ENCODE measurements at places on chromosomes 5 and 9. TPM values are rescaled to one million over a fixed set of nuclear protein-coding genes. Genes with fewer than 3 reads are reported as not detected.

GRCh38 chr5:73591698-73592501 lies 26.4 kb downstream of the UTP15 start:
- no peaks in the 10 kb centered on the region for H3K27me3 ChIP-seq
- peak overlapping the region; percentile 41 for H3K27ac ChIP-seq
- peaks cover 26% of the 10 kb centered on the region for H3K4me1 ChIP-seq
- H3K36me3 ChIP-seq = no peaks in the 10 kb centered on the region

- DNase-seq = peak; percentile 16
- no peak overlapping the region for H3K4me3 ChIP-seq
Observed at GRCh38 chr9:83444110-83444509, 94.1 kb downstream of the FRMD3 start.

DNA sequence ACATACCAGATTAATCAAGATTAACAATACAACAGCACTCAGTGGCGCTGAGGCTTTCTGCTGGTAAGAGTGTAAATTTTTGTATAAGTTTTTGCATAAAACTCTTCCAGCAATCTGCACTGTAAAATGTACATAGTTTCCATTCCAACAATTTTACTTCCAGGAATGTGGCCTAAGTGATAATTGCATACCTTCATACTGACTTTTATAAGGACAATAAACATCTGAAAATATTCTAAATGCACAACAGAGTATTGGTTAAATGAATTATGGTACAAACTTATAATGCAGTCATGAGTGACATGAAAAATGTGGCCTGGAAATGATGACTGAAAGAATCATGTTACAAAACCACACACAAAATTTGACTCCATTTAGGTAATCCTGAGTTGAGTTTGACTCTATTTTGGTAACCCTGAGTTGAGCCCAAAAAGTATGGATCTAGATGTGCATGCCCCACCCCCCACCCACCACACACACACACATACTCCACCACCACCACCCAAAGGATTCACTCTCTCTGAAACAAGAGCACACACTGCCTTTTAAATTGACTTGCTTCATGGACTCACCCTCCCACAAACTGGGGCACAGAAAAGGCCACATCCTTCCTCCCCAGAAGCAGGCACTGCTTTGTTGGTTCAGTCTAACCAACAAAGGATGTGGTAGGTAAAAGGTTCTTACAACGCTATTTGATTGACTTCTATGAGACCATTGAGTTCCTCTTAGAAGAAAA lies 137.6 kb downstream of the SUSD1 start:
- no peaks in the 10 kb centered on the region for H3K27me3 ChIP-seq
- H3K4me1 ChIP-seq = peaks cover 65% of the 10 kb centered on the region
- no peak overlapping the region for H3K4me3 ChIP-seq
- no peaks in the 10 kb centered on the region for H3K36me3 ChIP-seq

- H3K4me3 ChIP-seq = no peak overlapping the region
- H3K27ac ChIP-seq = no peak overlapping the region
- H3K27me3 ChIP-seq = no peaks in the 10 kb centered on the region
- no peaks in the 10 kb centered on the region for H3K36me3 ChIP-seq
- H3K4me1 ChIP-seq = peaks cover 26% of the 10 kb centered on the region
Observed at GRCh38 chr5:112143690-112144089, 275.4 kb downstream of the EPB41L4A start.

DNA sequence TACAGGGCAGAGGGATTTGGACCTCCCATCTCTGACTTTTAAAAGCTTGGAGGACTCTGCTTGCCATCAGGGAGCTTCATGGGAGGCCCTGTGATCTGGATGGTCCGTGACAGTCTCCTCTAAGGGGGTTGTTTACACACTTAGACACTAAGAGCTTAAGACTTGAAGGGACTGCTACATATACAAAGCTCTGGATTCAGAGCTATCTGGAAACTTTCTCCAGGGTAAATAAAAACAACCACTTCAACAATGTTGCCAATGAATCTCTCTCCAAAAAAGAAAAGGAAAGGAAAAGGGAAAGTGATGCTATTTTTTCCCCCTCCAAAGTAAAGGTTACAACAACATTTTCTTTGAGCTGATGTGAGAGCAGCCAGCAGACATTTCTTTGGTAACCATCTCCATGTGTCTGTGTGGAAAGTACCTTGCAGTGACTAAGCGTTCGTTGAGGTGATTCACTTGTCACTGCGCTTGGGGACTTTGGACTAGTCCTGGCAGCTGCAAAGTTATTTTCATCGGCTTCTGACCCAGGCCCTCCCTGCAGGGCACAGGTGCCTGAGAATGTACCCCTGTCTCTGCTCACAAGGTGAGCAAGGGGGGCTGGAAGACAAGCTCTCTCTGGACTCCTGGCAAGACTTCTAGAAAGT lies 262.1 kb upstream of the KLF4 start:
- peaks cover 46% of the 10 kb centered on the region for H3K4me1 ChIP-seq
- H3K27me3 ChIP-seq = no peaks in the 10 kb centered on the region
- H3K4me3 ChIP-seq = peak overlapping the region; percentile 30
- peak overlapping the region; percentile 92 for H3K27ac ChIP-seq
- no peaks in the 10 kb centered on the region for H3K36me3 ChIP-seq
- DNase-seq = peak; percentile 86

GRCh38 chr5:72842816-72843215 lies 26.4 kb downstream of the TNPO1 start:
- DNase-seq = peak; percentile 75
- no peak overlapping the region for H3K4me3 ChIP-seq
- no peaks in the 10 kb centered on the region for H3K36me3 ChIP-seq
- peaks cover 78% of the 10 kb centered on the region for H3K4me1 ChIP-seq
- H3K27ac ChIP-seq = peak overlapping the region; percentile 52

- no peak overlapping the region for H3K27ac ChIP-seq
- H3K4me1 ChIP-seq = no peaks in the 10 kb centered on the region
- H3K27me3 ChIP-seq = no peaks in the 10 kb centered on the region
- no peak overlapping the region for H3K4me3 ChIP-seq
- no peaks in the 10 kb centered on the region for H3K36me3 ChIP-seq
Observed at GRCh38 chr5:147359101-147359500, 124.3 kb downstream of the STK32A start.

DNA sequence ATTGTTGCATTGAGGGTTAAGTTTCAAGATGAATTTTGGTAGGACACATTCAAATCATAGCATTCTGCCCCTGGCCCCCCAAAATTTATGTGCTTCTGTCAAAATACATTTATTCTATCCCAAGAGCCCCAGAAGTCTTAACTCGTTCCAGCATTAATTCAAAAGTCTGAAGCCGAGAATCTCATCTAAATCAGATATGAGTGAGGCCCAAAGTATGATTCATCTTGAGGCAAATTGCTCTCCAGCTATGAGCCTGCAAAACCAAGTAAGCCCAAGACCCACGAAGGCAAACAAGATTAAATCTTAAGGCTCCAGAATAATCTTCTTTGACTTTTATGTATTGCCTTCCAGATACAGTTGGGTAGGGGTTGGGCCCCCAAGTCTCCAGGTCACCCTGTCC lies 19.2 kb downstream of the TNPO1 start:
- no peak overlapping the region for H3K4me3 ChIP-seq
- peaks cover 26% of the 10 kb centered on the region for H3K4me1 ChIP-seq
- H3K36me3 ChIP-seq = no peaks in the 10 kb centered on the region
- no peak for DNase-seq

DNA sequence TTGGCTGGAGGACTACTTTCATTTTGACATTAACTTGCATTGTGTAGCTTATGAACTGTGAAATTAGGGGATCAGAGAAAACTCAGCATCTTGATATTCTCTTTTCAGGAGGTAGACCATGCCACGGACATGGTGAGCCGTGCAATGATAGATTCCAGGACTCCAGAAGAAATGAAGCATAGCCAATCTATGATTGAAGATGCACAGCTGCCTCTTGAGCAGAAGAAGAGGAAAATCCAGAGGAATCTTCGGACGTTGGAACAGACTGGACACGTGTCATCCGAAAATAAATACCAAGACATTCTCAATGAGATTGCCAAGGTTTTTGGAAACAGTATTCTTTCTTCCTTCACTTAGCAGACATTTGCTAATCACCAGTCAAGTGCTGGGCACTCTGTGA lies 20.6 kb upstream of the F2R start:
- no peak overlapping the region for H3K27ac ChIP-seq
- H3K36me3 ChIP-seq = no peaks in the 10 kb centered on the region
- peaks cover 22% of the 10 kb centered on the region for H3K27me3 ChIP-seq
- DNase-seq = no peak

The KIF20A gene
- 28.2 TPM for polyA plus RNA-seq

GRCh38 chr5:143135832-143136551 lies 267.5 kb downstream of the NR3C1 start:
- H3K4me3 ChIP-seq = no peak overlapping the region
- H3K4me1 ChIP-seq = no peaks in the 10 kb centered on the region
- no peaks in the 10 kb centered on the region for H3K36me3 ChIP-seq

DNA sequence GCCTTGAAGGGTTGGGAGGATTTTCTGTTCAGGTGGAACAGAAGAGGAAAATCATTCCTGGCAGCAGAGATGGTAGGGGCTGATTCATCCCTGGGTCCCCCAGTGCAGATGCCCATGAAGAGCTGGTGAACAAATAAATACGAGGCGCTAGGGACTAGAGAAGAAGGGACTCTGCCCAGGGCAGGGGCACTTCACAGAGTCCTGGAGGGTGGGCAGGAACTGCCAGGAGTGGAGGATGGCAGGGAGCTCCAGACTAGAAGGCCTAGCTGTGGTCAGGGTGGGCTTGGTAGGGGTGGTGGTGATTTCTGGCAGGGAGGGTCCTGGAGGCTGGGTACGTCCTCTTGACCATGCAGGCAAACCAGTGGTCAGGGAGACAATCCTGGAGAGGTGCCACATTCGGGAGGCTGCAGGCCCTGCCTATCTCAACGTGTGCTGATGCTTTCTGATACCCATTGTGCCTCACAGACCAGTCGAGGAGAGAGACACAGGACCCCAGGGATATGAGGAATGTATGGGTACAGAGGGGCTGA lies 69.9 kb downstream of the CRB2 start:
- H3K4me3 ChIP-seq = no peak overlapping the region
- H3K4me1 ChIP-seq = no peaks in the 10 kb centered on the region
- no peaks in the 10 kb centered on the region for H3K27me3 ChIP-seq
- no peak overlapping the region for H3K27ac ChIP-seq
- DNase-seq = no peak

GRCh38 chr5:175317872-175318271 lies 126.1 kb downstream of the DRD1 start:
- H3K4me3 ChIP-seq = no peak overlapping the region
- no peaks in the 10 kb centered on the region for H3K4me1 ChIP-seq
- no peaks in the 10 kb centered on the region for H3K36me3 ChIP-seq
- no peak overlapping the region for H3K27ac ChIP-seq

The SLC34A1 gene
- polyA plus RNA-seq = not detected

GRCh38 chr9:29882767-29883166 lies 2309.5 kb upstream of the C9orf72 start:
- DNase-seq = no peak
- H3K36me3 ChIP-seq = no peaks in the 10 kb centered on the region
- H3K4me1 ChIP-seq = no peaks in the 10 kb centered on the region
- H3K4me3 ChIP-seq = no peak overlapping the region

The FBN2 gene
- 15.7 TPM for polyA plus RNA-seq

The OTULINL gene
- polyA plus RNA-seq = 0.23 TPM

DNA sequence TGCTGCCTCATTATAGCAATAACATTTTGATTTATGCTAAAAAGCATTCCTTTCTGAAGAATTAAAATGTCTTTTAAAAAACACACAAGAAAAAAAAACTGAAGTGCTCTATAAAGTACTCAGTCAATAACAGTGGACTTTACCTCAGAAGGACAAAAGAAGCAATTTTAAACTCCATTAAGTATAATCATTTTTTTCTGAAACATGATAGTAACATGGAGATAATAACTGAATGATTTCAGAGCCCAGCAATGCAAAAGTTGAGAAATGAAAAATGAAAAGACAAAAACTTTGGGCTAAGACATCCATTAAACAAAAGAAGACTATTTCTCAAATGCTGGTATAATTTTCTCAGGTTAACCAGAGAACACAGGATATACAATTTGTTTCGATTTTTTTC lies 78.7 kb downstream of the RFX3 start:
- H3K36me3 ChIP-seq = no peaks in the 10 kb centered on the region
- H3K27ac ChIP-seq = no peak overlapping the region
- H3K4me3 ChIP-seq = no peak overlapping the region
- no peaks in the 10 kb centered on the region for H3K27me3 ChIP-seq
- H3K4me1 ChIP-seq = peaks cover 5% of the 10 kb centered on the region
- DNase-seq = no peak

- H3K27ac ChIP-seq = no peak overlapping the region
- H3K4me1 ChIP-seq = no peaks in the 10 kb centered on the region
- no peak overlapping the region for H3K4me3 ChIP-seq
- DNase-seq = no peak
- H3K36me3 ChIP-seq = no peaks in the 10 kb centered on the region
- peaks cover 12% of the 10 kb centered on the region for H3K27me3 ChIP-seq
Observed at GRCh38 chr9:113646946-113647914, 183.7 kb downstream of the RGS3 start.

DNA sequence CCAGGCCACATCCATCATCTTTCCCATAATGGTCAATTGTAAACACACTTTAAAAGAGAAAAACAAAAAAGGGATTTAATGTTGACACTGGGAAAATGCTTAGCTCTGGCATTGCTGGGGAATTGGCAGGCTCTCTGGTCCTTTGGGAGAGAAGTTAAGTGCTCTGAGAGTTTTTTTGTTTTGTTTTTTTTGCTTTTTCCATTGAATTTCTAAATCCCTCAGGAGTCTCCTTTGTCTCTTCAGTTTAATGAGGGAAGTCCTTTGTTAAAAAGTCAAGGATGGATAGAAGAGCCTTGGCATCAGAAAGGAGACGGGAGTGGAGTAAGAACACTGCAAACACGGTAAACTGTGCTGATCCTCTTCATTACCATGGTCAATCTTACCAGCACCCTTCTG lies 7.1 kb upstream of the HAND1 start:
- H3K4me1 ChIP-seq = no peaks in the 10 kb centered on the region
- no peak overlapping the region for H3K27ac ChIP-seq
- H3K4me3 ChIP-seq = no peak overlapping the region
- H3K36me3 ChIP-seq = no peaks in the 10 kb centered on the region
- H3K27me3 ChIP-seq = peaks cover 98% of the 10 kb centered on the region

GRCh38 chr9:127087411-127087810 lies 35.0 kb downstream of the ANGPTL2 start:
- H3K36me3 ChIP-seq = no peaks in the 10 kb centered on the region
- DNase-seq = no peak
- no peaks in the 10 kb centered on the region for H3K27me3 ChIP-seq
- H3K27ac ChIP-seq = no peak overlapping the region
- no peak overlapping the region for H3K4me3 ChIP-seq
- no peaks in the 10 kb centered on the region for H3K4me1 ChIP-seq
